ENCODE measurements at places on chromosomes 4 and X.
A peak's percentile ranks its signal among the peaks of the same experiment; 100 is the strongest.

- no peak for DNase-seq
These were observed 188.1 kb downstream of the QDPR start for GRCh38 chr4:17323554-17324385.

DNA sequence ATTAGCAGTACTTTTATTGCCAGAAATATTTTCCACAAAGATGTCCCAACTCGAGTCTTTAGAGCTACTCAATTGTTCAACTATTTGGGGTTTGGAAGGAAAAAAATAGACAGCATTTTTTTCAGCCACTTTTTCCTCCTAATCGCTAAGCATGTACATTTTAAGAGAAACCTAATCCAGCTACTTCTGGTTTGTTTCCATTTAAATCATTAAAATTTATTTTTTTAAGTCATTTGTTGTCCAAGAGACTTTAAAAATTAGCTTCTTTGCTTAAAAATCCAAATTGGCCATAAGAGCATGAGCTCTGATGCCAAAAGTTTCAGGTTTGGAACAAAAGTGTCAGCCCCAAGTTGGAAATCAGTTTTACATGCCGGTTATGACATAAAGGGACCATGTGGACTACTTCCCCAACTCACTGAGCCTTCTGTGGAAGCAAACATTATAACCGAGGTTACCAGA, 186.3 kb upstream of the INTU start:
- no peak for DNase-seq

- DNase-seq = no peak
These were observed 77.1 kb downstream of the ZFYVE28 start for GRCh38 chr4:2341261-2341841.

DNA sequence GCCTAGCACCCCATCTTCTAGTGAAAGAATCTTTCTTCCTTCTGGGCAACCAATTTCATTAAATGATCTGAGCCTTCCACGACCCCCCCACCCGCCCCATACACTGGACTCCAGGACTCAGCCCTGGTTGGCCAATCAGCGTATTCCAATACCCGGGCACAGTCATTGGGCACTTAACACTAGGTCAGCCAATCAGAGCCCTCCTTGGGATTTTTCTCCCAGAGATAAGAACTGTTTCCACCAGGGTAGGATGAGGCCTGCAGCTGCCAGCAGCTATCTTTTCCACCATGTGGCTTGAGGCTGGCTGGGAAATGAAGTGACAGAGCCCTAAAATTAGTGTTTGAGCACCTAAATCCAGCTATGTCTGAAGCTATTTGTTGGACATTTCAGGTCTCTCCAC, 418.8 kb downstream of the BCOR start:
- no peak for DNase-seq

- no peak for DNase-seq
These were observed 66.8 kb upstream of the EXOC1L start for GRCh38 chr4:55752810-55753209.

DNA sequence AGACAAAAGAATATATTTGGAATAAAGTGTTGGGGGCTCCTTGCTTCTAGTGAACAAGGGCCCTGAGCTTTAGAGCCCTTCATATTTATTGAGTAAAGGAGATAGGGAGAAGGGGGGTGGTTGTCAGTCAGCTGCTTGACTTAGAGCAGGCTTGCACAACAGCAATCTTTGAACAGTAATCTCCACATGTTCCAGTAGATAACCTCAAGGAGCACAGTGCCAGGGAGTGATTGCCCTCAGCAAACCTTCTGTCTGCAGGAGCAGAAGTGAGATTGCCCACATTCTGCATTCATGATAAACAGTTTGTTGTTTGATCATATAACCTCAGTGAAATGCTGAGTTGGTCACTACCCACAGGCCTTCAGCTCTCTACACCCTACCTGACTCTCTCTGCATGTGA, 205.8 kb upstream of the CXCL13 start:
- DNase-seq = no peak

DNA sequence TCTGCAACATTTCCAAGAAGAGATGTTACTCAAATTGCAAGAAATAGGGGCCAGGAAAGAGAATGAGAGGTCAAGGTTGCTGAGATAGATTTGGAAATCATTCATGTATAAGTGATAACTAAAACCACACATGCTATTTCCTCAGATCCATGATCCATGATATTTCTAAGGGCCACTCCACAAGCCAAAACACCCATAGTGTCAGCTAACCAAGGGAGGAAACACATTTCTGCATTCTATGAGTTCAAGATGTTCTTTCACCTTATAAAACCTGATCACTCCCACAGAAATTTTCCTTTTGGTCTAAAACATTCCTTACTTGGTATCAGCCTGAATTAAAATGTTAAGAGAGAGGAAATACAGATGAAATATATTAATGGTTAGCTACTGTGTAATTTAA, 47.2 kb downstream of the TBCK start:
- DNase-seq = no peak

- DNase-seq = no peak
These were observed 34.6 kb upstream of the PLK4 start for GRCh38 chr4:127846061-127846460.

- DNase-seq = no peak
These were observed 24.2 kb upstream of the C4orf50 start for GRCh38 chr4:6042293-6043063.

DNA sequence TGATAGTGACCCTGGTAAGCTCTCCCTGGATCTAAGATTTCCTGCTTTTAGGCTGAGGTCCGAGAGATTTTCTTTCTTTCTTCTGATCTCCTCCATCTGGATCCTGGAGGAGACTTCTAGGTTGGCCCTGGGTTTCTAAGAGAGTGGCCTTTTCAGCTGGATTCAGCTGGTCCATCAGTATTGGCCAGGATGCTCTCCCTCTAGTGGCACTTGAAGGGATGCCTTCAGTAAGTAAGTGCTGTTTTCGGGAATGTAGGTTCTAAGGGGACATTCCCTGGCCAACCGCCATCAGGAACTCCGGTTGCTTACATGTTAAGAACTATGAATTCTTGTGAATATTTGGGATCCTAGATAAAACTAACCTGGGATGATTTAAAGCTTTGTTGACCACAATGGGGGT, 56.9 kb downstream of the SERTM2 start:
- DNase-seq = peak; percentile 1

DNA sequence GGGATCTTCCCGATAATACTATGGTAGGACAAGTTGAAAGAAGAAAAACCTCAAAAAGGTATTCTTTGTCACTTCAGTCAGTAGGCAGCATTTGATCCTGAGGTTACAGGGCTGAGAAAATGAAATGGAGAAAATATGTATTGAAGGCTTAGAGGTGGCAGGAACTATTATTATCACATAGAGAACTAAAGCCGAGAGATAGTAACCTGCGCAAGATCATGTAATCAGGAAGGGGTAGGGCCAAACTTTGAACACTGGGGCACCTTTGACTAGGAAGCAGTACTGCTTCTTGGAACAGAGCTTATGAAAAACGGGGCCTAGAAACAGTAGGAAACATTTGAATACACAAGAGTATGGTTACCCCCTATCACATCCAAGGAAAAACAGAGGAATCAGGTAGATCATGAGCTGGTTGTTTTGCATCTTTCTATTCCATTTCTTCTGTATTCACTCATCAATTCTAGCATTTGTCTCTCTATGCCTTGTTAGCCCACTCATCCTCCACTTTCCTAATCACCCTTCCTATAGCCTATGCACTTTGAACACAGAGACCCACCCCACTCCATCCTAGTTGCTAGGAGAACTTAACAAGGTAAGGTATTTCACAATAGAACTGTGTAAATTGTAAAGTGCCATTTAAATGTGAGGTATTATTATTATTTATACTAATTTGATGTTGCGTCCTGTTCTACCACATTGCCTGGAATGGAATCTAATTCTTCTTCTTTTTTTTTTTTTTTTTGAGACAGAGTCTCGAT, 34.6 kb upstream of the SLC9A7 start:
- no peak for DNase-seq

GRCh38 chr4:17285747-17286146, 226.1 kb downstream of the QDPR start:
- DNase-seq = no peak

GRCh38 chrX:65686236-65686635, 18.8 kb downstream of the MSN start:
- no peak for DNase-seq

DNA sequence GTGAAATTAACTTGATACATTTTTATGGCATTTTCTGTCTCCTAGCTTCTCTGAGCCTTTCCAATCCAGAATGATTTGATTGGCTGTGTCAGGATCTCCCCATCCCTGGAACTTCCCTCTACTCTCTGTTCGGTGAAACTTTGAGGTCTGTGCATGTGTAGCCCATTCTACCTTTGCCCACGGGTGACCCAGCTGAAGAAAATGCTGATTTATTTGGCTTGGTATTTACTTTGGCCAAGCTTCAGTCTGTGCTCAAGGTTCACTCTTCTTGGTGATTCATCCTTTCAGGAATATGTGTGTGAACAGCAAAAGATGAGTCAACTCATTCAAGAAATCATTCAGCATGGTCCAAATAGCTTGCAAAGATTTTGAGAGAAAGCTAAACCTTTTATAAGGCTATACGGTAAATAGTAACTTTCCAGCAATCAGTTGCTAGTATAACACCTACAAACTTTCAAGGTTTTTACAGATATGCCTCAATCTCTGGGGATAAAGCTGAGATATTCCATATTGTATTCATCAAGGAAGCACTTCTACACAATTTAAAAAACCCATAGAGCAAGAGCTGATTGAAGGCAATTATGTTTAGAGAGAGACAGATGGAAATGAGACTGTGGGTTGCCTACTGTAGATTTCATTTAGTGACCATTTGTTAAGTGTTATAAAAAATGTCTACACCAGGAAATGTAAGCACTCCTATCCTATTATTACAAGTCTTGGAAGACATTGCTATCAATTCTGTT, 233.9 kb upstream of the CXXC4 start:
- no peak for DNase-seq

GRCh38 chr4:117421706-117422105, 336.3 kb upstream of the TRAM1L1 start:
- DNase-seq = no peak

DNA sequence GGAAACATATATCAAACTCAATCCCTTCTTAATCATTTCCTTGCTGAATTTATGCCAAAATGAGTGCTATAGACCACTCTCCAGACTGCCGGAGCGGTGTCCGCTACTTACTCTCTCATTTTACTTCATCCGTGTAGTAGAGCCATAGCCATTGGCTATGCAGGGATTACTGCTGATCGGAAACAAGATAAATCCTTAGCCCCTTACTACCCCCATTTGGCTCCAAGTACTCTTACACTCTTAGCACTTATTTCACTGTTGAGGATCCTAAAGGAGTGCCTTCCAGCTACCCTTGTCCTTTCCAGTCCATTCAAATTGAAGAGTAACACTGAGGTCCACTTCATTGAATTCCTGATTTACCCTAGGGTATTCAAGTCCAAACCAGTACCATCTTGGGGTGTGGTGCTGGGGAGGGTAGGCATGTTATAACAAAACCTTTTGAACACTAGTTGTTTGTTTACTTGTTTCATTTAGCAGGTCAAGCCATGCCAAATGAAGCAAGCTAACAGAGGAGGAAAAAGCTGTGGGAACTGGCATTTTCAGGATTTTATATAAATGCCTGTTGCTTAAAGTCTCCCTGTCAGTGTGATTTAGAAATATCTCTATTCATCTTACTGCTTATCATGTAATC, 715.1 kb downstream of the FSTL5 start:
- no peak for DNase-seq

GRCh38 chr4:6703786-6704185, 5.9 kb downstream of the MRFAP1L1 start:
- DNase-seq = no peak

DNA sequence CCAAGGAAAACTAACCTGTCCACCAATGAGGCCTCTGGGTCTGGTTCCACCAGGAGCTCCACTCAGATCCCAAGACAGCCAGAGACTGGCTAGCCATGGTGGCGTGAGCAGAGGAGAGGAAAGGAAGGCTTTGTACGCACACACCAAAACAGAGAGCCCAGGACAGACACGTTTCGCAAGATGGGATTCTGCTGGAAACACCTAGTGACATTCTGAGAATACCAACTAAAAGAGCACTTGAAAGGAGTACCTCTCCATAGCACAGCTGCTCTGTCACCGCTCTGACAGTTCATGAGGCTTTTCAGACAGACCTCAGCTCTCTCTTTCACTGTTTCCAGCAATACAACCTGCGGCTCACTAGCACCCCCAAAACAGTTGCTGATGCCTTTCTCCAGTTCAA, 105.0 kb downstream of the SH3KBP1 start:
- DNase-seq = no peak

DNA sequence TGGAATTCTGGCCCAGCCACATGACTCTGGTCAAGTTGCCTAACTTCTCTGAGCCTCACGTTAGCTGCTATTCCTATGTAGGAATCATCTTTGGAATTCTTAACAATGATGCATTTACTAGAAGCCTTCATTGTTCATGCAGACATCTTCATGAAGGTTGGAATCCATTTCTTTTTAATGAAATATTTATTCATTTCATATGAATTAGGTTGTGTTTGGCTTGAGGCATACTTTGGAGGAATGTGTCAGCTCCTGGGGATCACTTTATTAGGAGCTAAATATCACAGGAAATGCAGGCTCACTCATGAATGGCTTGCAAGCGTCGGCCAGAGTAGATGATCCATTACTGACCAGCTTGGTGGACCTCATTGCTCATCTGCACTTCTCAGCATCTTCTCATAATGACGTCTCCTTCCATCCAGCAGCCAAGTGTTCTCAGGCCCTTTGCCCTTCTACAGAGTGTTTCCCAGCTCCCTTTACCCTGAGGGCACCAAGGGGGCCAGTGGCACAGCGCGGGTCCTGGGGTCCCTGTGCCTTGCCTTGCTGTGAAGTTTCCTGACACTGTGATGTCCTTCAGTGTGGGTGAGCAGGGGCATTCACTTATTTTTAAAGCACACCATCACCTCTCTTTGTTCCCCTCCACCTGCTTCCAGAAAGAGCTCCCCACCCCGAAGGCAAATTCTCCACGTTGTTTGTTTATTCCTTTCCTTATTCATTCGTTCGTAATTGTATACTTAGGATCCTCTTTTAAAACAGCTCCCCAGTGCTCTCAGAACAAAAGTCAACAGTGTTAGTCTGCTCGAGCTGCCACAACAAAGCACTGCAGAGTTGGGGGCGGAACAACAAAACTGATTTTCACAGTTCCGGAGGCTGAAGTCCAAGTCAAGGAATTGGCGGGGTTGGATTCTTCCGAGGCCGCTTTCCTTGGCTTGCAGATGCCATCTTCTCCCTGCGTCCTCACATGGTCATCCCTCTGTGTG, 106.8 kb downstream of the STK32B start:
- no peak for DNase-seq

- DNase-seq = no peak
These were observed 2025.2 kb downstream of the PCDH7 start for GRCh38 chr4:32745351-32745750.

GRCh38 chr4:141890279-141890678, 253.9 kb downstream of the IL15 start:
- DNase-seq = no peak

DNA sequence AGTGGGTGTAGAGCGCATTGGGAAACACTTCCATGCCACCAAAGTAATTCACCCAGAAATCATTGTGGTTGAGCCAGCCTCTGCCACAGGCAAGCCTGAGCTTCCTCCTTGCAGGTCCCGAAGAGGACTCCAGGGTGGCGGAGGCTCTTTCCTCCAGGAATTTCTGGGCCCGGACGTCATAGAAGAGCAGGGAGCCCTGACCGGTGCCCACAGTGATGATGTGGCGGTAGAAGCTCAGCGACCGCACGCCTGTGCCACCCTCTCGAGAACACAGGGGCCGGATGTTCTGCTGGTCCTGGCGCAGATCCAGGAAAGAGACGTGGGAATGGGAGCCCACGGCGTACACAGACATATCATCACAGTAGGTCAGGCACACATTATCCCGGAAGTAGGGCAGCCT, 1.3 kb downstream of the DCAF12L1 start:
- DNase-seq = no peak

- no peak for DNase-seq
These were observed 108.7 kb upstream of the PLS3 start for GRCh38 chrX:115452251-115452650.

All from HuH-7.5 (cell line).